ENCODE measurements at places on chromosomes 4 and X.

DNA sequence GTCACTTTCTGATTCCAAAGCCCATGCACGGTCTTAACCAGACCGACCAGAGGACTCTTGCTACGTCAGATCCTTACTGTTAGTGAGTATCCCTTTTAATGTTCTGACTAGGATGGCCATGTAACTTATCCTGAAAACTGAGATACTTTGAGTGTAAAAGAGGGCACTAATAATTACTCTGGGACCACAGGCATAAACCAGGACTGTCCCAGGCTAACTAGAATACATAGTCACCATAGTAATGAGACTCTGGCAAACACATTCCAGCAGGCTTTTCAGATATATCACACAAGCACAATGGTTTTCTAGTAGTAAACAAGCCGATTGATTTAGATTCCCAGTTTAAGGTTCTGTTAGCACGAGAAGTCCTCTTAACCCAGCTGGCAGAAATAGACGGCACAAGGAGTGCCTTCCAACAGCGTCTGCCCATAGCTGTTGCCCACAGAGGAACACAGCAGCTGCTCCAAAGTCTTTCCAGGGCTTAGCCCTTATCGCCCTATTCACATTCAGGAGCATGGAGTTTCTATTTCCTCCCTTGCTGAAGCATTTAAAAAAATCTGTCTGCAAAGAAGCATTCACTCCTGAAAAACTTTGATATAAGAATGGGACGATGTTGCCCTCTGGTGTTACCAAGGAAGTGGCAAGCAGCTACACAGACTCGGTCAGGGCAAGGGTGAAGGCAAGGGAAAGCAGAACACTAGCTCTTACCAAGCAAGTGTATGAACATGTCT is 92.4 kb downstream of the CXCL13 start:
- no peak for DNase-seq

- DNase-seq, result peak; percentile 79
These were observed 666 bp downstream of the CCDC158 start for GRCh38 chr4:76420188-76420761.

DNA sequence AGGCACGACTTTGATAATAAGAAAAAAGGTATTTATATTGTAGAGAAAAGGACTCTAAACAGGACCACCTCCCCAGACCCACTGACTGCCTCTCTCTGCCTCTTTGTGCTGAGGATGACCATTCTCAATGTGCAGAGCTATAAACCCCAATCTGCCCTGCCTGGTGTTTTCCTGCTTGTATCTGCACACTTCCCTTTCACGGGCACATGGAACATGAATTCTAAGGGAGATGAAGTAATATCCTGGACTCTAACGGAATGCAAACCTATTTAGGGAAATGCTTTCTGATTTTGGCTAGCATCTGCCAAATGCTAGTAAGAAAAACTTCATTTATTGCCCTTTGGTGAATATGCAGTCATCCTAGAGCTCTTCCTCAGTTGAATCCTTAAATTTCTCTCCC is 2.4 kb downstream of the DIPK2B start:
- DNase-seq, result no peak

DNA sequence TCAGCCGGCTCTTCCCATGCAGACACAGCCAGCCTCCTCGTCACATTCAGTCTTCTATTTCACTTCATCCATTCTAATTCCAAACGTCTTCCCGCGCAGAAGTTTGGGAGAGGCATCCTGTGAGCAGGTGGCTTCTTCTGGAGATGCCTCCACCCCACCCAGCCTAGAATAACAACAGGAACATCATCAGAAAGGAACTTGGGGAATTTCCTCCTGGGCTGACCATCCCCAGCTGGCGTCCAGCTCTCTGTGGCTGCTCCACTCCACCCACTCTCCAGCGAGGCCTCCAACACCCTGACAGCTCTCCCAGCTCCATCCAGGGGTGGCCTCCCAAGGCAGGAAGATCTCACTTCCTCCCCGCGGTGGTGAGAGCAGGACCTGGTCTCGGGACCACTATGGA is 5.5 kb upstream of the C4orf50 start:
- DNase-seq, result no peak

GRCh38 chr4:150261571-150261970 is 183.3 kb downstream of the DCLK2 start:
- no peak for DNase-seq
